ENCODE measurements at places on chromosomes 11 and 22. TPM values are rescaled to one million over a fixed set of nuclear protein-coding genes. Genes with fewer than 3 reads are reported as not detected.

- no peaks in the 10 kb centered on the region for H3K4me1 ChIP-seq
- H3K4me3 ChIP-seq: no peak overlapping the region
- no peaks in the 10 kb centered on the region for H3K36me3 ChIP-seq
- H3K27me3 ChIP-seq: peaks cover 7% of the 10 kb centered on the region
- no peak overlapping the region for H3K27ac ChIP-seq
Observed at GRCh38 chr22:47593291-47593690, 830.8 kb downstream of the TBC1D22A start.

DNA sequence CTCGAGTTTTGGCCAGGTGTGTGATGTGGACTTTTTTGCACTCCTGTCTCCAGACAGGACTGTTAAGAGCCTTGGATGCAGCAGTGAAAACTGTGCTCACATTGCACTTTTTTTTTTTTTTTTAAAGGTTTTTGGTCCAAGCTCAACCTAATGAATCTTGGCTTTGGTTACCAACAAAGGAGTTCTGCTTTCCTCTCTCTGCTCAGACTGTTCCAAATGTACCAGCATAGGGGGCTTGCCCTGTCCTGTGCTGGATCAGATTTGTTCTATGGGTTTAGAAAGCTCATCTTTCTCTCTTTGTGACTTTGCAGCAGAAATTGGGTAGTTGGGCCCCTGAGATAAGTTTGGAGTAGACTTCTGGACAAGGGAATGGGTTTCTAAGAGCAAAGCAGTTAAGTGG, 45.3 kb downstream of the POLD3 start:
- H3K4me1 ChIP-seq: no peaks in the 10 kb centered on the region
- no peaks in the 10 kb centered on the region for H3K27me3 ChIP-seq
- H3K27ac ChIP-seq: no peak overlapping the region
- no peak overlapping the region for H3K4me3 ChIP-seq
- no peak for DNase-seq

- peaks cover 24% of the 10 kb centered on the region for H3K27me3 ChIP-seq
- DNase-seq: no peak
- H3K4me3 ChIP-seq: no peak overlapping the region
- no peak overlapping the region for H3K27ac ChIP-seq
- no peaks in the 10 kb centered on the region for H3K36me3 ChIP-seq
Observed at GRCh38 chr11:72123117-72123653, 10.7 kb upstream of the ANAPC15 start.

DNA sequence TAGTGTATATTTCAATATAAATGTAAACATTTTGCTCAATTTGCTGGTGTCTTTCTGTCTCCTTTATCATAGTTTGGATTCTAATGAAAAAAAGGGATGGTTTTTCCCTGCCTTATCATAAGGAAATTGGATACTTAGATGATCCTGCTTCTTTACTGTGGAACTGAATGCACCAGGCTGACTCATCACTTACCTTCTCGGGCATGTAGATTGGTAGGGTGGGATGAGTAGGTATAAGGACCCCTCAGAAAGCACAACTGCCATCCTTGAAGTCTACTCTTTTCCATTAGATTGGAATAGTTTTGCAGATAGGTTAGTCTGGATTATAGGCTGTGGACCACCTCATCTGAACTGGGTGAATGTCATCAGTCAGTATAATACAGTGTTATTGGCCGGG, 7.5 kb upstream of the SIDT2 start:
- H3K27me3 ChIP-seq: no peaks in the 10 kb centered on the region
- H3K4me3 ChIP-seq: no peak overlapping the region
- no peak overlapping the region for H3K27ac ChIP-seq

- DNase-seq: no peak
- no peaks in the 10 kb centered on the region for H3K36me3 ChIP-seq
- peak overlapping the region; percentile 37 for H3K27ac ChIP-seq
- peaks cover 62% of the 10 kb centered on the region for H3K4me1 ChIP-seq
- H3K4me3 ChIP-seq: peak overlapping the region; percentile 69
Observed at GRCh38 chr22:37998543-37998942, 14.2 kb upstream of the SOX10 start.

Gene E2F8
- total RNA-seq: 11.5 TPM

DNA sequence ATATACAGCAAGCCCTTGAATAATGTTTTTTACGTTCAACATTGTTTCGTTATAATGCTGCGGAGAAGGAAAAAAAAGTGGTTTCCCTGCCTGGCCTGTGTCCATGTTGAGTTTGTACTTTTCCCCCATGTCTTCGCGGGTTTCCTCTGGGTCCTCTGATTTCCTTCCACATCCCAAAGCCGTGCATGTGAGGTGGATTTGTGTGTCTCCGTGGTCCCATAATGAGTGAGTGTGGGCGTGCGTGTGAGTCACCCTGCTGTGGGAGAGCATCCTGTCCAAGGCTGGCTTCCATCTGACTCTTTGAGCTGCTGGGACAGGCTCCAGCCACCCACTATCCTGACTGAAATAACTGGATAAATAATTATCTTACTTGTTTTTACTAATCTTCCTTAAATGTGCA, 29.6 kb upstream of the SNX19 start:
- no peaks in the 10 kb centered on the region for H3K4me1 ChIP-seq
- DNase-seq: no peak

GRCh38 chr11:117771197-117771596, 25.8 kb downstream of the DSCAML1 start:
- H3K36me3 ChIP-seq: no peaks in the 10 kb centered on the region
- H3K4me1 ChIP-seq: peaks cover 4% of the 10 kb centered on the region
- peaks cover 12% of the 10 kb centered on the region for H3K27me3 ChIP-seq
- DNase-seq: no peak

- no peaks in the 10 kb centered on the region for H3K4me1 ChIP-seq
- no peak for DNase-seq
- peak overlapping the region; percentile 81 for H3K27ac ChIP-seq
- no peaks in the 10 kb centered on the region for H3K27me3 ChIP-seq
- H3K36me3 ChIP-seq: no peaks in the 10 kb centered on the region
Observed at GRCh38 chr22:29167032-29167911, 38.4 kb upstream of the EMID1 start.
